SHP77 treated with DMSO at 0.1 percent for 48 hours (cell line): ENCODE measurements at places on chromosomes 3 and 15.

- DNase-seq: no peak
These were observed 9.5 kb upstream of the KNSTRN start for GRCh38 chr15:40372981-40373380.

DNA sequence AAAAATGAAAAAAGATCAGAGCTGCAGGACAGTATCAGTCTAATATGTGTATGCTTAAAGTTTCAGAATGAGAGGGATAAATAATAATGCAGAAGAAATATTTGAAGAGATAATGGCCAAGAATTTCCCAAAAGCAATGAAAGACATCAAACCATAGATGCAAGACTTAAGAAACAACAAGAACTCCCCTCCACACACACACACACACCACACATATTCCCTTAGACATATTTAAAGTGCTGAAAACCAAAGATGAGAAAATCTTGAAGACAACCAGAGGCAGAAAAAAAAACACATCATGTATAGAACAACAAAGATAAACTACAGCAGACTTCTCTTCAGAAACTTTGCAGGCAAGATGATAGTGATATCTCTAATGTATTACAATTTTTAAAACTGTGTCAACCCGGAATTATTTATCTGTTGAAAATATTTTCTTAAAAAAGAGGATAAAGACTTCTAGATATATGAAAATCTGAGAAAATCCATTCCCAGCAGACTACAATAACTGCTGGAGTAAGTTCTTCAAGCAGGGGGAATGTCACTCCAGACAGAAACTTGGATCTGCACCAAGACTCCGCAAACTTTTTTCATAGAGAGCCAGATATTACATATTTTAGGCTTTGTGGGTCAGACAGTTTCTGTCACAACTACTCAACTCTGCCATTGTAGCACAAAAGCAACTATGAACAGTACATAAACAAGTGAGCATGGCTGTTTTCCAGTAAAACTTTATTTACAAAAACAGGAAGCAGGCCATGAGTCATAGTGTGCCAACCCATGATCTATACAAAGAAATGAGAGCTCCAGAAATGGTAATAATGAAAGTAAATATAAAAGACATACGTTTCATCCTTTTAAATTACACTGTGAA lies 223.4 kb upstream of the CGNL1 start:
- no peak for DNase-seq

DNA sequence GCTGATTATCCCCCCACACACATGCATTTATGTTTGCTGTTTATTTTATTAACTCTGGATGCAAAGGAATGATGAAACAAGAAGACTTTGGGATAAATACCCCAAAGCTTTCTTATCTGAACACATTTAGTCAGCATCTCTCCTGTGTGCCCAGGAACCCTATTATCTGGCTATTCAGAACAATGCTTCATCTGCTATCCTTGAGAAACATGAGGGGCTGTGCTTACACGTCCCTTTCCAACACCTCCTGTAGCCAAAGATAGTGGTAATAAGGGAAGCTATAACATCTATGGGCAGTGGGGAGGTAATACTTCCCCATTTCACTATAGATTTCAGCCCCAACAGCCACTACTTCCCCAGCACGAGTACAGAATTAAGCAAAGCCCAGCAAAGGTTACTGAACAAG lies 94.7 kb downstream of the SSR3 start:
- DNase-seq: no peak

- no peak for DNase-seq
These were observed 35.6 kb downstream of the PDCD6IP start for GRCh38 chr3:33834096-33834453.

DNA sequence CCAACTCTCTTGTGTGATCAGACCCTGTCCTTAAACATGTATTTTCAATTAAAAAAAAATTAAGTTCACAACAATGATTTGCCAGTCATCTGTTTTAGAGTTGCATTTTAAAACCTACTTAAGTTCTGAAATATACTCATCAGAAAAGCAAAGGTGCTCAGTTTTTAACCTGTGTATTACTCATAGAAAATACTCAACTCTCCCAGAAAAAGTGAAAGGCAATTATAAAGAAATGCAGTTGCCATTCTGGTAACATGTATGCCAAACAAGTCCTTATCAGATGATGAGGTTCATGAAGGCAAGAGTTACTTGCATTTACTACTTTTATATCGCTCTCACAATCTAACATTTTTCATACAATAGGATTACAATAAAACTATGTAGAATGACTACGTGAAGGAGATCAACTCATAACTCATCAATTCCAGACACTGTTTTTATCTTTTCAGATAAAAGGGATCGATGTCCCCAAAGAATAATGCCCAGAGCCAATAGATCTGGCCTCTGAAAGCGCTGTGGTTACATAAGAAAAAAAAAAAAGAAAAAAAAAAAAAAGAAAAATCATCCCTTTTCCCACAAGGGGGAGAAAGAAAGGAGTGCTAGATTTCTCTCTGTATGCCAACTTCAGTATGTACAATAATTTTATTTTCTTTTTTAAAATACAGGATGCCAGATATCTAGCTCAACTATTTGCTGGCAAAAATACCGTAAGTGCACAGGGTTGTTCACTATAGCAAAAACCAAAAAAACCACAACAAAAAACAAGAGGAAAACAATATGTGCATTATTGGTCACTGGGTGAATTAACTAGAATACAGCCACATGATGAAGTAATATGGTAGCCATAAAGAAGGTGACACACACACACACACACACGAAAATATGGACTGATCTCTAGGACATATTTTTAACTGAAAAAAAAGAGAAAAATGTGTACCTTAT lies 137.4 kb downstream of the NR1I2 start:
- no peak for DNase-seq

- DNase-seq: no peak
These were observed 39.8 kb downstream of the CACNA1D start for GRCh38 chr3:53534216-53534615.

- no peak for DNase-seq
These were observed 336.5 kb downstream of the MAGI1 start for GRCh38 chr3:65702202-65702601.

DNA sequence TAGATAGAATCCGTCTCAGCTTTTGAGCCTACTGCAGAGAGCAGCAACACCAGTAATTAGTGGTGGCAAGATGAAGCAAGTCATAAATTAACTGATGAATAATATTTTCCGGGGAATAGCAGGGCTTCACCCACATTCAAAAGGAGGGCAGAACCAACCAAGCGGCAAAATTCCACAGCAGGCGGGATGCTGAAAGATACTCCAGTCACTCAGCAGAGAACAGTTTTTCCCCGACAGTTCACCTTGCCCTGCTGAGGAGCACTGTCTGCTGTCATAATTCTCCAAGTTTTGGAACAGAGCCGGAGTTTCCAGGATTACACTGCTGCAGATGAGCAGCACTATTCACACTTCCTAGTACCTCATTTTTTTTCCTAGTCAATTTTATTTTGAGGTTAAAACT lies 274.7 kb downstream of the CD47 start:
- no peak for DNase-seq

- DNase-seq: no peak
These were observed 4.8 kb downstream of the GLYCTK start for GRCh38 chr3:52292247-52293065.

DNA sequence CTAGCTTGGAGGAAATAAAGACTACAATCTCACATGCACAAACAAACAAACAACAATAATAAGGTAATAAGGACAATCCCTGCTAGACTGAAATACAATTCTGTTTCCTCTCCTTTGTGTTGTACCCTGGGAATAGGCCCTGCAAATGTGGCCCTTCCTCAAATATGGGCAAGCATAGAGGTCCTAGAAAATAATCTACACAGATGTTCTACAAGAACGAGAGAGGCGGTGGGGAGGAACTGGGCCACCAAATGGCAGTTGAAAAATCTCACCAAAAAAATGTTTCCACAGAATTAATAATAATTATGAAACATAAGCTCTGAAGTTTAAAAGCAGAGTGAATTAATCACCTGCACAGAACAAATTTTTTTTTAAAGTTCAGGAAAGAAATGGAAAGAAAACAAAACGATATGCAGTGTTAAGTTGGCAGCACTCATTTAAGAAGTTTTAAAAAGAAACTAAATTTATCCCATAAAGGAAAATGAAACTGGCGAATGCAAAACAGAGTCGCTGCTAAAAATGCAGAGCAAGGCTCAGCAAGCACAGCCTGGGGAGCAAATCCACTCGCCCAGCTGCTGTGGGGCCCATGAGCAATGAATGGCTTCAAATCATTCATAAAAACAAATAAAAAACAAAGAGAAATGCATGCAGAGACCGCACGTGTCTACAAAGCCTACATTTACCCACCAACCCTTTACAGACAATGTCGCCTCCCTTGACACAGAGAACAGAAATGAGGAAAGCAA lies 475.4 kb downstream of the OCA2 start:
- DNase-seq: no peak

DNA sequence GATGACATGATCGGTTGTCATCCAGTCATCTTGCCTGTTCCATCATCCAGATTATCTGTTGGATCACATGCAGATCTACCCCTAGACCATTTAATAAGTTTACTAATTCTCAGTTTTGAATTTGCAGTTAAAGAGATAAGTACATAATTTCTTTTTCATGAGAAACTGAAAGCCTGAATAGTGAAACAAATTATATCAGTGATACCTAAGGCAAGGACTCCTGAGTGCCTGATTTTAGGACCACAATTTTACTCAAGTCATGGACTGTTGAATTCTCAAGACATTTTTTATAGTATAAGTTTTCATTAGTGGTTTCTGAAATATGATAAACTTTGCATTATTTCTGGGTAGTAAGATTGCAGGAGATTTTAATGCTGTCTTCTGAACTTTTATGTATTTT lies 13.2 kb downstream of the SIDT1 start:
- DNase-seq: no peak

DNA sequence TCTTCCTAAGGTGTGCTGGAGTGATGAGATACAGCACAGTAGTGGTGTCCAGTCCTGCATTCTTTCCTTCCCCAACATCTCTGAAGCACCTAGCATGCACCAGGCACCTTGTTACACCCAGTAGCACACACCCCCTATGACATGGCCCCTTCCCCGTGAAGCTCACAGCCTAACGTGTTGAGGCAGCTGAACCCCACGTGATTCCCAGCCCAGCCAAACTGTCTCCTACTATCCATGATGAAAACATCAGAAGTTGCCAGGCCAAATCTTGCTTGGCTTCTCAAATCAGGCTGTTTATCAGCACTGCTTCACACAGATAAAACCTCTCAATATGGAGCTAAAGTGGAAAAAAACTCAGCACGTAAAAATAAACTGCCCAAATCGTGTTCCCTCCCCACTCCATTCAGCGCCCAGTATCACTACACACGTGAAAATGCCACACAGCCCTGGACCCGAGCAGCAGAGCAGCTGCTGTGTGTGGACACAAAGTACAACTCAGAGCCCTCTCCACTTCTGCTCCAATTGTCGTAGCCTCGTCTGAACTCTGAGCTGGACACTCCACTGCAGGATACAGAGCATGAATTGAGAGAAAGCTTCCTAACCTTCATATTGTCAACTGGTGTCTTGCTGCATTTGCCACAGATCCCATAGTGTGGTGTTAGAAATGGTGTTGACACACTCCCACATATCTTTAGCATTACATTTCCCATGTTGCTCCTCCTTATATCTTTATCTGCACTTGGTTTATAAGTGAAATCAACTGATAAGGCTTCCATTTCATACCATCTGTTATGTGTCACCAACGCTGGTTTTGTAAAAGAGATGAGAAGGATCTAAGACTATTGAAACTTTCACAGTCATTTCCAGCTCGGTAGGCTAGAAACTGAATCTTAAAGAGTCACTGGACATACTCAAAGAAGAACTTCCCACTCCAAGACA lies 279.8 kb downstream of the RORA start:
- no peak for DNase-seq

DNA sequence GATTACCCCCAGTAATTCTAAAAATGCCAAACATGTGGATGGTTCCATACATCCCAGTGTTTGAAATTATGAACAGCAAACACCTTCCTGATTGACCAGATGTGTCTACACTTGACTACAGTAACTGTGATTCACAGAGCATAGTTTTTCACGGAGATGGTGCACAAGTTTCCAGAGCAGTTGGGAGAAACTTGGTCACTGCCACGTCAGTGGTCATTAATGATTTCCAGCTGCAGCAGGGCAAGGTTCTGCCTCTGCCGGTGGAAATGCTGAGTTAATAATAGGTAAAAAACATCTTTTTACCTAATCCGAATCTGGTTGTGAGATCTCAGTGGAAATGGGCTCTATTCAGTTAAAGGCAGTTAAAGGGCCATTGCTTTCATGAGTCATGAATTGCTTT lies 154.1 kb upstream of the FEZF2 start:
- no peak for DNase-seq

DNA sequence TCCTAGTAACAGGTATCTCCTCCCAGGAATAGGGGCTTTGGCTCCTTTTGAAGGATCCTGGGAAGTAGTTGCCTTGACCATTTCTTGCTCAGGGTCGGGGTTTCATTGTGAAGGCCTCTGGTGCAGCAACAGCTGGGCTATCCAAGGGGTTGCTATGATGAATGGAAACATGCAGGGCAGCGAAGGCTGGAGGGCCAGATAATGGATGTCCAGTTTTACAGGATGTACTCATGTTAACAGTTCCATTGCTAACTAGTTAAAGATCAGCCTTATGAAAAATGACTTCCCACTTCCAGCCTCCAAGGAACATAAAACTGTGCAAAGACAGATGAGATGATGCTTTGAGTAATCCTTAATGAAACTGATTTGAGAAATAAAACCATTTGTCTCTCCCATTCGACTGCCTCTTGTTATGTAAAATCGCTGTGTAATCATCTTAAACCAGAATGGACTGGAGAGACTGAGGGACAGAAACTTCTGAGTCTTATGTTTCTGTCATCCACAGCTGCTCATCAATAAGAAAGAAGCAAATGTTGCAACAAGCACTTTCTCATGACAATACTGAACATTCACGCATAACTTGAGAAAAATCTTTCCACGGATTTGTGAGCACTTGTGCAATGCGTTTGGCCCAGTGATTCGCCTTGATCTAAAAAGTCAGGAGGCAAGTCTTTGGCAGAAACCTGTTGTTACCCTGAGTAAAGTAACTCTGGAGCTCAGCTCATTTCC lies 473.5 kb upstream of the RGMA start:
- DNase-seq: no peak

GRCh38 chr3:180646187-180646790 lies 33.0 kb downstream of the CCDC39 start:
- no peak for DNase-seq

DNA sequence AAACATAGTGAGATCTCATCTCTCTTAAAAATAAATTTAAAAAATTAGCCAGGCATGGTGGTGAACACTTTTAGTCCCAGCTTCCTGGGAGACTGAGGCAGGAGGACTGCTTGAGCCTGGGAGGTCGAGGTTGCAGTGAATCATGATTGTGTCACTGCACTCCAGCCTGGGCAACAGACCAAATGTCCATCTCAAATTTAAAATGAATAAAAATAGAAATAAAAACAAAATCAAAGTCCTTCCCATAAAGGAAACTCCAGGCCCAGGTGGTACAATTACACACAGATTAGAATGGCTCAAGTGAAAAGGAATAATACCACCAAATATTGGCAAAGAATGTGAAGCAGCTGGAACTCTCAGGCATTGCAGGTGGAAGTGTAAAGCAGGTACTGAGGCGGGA lies 19.3 kb upstream of the ATP10A start:
- no peak for DNase-seq

- DNase-seq: no peak
These were observed 118.1 kb downstream of the OPA1 start for GRCh38 chr3:193711166-193711485.
